ENCODE measurements at places on chromosomes 12 and 14. TPM values are rescaled to one million over a fixed set of nuclear protein-coding genes. Genes with fewer than 3 reads are reported as not detected.

RNU4-1 gene
- total RNA-seq, result under 0.01 TPM

IL31 gene
- not detected for total RNA-seq

RBM19 gene
- 21.8 TPM for total RNA-seq

LRP1 gene
- 6.2 TPM for total RNA-seq

IFI27L2 gene
- total RNA-seq, result 298 TPM

RASAL1 gene
- 0.04 TPM for total RNA-seq

TPH2 gene
- not detected for total RNA-seq

VDR gene
- 49.6 TPM for total RNA-seq

GIT2 gene
- total RNA-seq, result 14.9 TPM

BDKRB2 gene
- 20.1 TPM for total RNA-seq

OASL gene
- total RNA-seq, result 1.1 TPM

INSM2 gene
- total RNA-seq, result not detected

TMCC3 gene
- 12.7 TPM for total RNA-seq

TMEM63C gene
- 1.9 TPM for total RNA-seq

NEUROD4 gene
- total RNA-seq, result not detected

GPR84 gene
- total RNA-seq, result not detected

Data from hair follicular keratinocyte (primary cell).